ENCODE measurements at places on chromosomes 1 and 21. TPM values are rescaled to one million over a fixed set of nuclear protein-coding genes. Genes with fewer than 3 reads are reported as not detected.

DNA sequence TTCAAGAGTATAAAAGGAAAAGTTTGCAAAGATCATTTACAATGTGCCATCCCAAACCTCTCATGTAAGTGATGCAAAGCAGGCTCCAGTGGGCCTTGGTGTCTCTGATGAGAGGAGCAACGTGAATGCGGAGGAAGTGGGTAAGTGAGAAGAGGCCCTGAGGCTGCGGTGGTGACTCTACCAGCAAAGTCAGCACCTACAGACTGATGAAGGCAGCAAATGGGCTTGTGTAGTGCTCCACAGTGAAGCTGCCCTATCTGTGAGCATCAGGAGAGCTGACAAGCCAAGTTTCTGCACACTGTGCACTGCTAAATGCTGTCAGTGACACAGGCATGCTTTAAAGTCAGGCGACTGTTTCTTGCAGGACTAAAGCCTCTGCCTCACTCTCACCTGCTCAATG, 15.6 kb upstream of the RAP1A start:
- no peak overlapping the region for H3K4me3 ChIP-seq
- DNase-seq, result no peak
- no peaks in the 10 kb centered on the region for H3K27me3 ChIP-seq
- H3K27ac ChIP-seq, result no peak overlapping the region
- no peaks in the 10 kb centered on the region for H3K36me3 ChIP-seq

DNA sequence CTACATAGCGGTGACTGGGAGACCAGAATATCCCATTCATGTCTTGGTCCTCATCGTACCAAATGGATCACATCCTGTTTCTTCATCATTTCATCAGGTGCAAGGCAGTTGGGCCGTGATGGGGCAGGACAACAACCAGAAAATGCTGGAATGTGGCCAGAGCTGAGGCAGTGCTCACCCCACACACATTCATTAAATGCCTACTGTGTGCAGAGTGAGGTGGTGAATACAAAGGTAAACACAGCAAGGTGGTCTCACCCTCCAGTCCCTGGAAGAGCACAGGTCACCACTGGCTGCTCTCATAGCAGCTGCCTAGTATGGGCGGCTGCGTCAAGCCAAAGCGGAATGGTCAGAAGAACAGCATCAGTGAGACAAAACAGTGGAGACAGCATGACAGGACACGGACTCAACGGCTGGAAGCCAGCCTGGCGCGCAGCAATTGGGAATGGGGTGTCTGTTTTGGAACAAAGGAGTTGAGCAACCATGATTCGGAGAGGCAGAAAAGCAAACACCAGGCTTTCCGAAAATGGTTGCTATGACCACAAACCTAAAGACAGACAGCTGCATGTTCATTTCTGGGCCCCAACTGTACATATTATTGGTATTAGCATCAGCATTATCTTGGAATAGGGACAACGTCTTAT, 5.6 kb upstream of the ADAMTSL4 start:
- peaks cover 6% of the 10 kb centered on the region for H3K4me1 ChIP-seq
- peak; percentile 10 for DNase-seq
- H3K36me3 ChIP-seq, result no peaks in the 10 kb centered on the region
- H3K27me3 ChIP-seq, result no peaks in the 10 kb centered on the region

GRCh38 chr1:72530646-72531045, 248.3 kb upstream of the NEGR1 start:
- no peaks in the 10 kb centered on the region for H3K27me3 ChIP-seq
- no peaks in the 10 kb centered on the region for H3K4me1 ChIP-seq
- no peak overlapping the region for H3K4me3 ChIP-seq
- no peaks in the 10 kb centered on the region for H3K36me3 ChIP-seq
- DNase-seq, result no peak

DNA sequence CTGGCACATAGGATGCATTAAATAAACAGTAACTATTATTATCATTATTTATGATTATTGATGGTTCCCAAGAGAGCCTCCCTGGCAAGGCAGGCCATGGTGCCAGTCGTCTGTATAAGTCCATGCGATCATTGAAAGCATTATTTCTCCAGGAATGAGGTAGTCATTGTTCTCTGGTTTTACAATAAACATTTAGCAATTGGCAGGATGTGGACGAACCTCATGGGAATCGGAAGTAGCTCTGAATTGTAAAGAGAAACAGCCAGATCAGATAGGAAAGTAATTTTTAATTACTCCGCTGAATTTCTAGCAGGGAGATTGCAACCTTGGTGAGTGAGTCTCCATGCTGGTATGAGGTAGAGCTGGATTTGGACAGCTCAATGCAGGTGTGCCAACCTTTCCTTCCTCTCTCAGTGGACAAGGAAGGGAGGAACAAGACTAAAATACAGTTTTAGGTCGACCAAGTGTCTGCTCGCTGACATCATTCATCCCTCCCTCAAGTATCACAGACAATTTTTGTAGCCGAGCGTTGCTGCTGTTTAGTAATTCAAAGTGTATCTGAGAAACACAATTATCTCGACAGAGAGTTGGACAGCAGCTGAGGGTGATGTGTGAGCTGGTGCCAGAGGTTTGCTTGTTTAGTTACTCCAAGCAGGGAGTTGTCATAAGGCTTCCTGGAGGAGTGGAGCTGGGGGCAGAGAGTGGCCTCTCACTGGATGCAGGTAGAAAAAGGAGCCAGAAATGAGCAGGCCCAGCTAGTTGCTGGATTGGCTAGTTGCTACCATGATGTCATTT, 250.8 kb downstream of the KCNJ6 start:
- no peak for DNase-seq
- no peak overlapping the region for H3K4me3 ChIP-seq
- H3K27ac ChIP-seq, result no peak overlapping the region
- H3K36me3 ChIP-seq, result no peaks in the 10 kb centered on the region
- H3K27me3 ChIP-seq, result no peaks in the 10 kb centered on the region

- no peaks in the 10 kb centered on the region for H3K27me3 ChIP-seq
- peak overlapping the region; percentile 74 for H3K27ac ChIP-seq
- no peaks in the 10 kb centered on the region for H3K36me3 ChIP-seq
- H3K4me3 ChIP-seq, result no peak overlapping the region
Measured at GRCh38 chr1:51520700-51521248, 1.7 kb upstream of the EPS15 start.

- H3K4me3 ChIP-seq, result no peak overlapping the region
- no peak for DNase-seq
- peaks cover 7% of the 10 kb centered on the region for H3K4me1 ChIP-seq
- no peak overlapping the region for H3K27ac ChIP-seq
Measured at GRCh38 chr1:61808968-61809367, 66.7 kb downstream of the PATJ start.

DNA sequence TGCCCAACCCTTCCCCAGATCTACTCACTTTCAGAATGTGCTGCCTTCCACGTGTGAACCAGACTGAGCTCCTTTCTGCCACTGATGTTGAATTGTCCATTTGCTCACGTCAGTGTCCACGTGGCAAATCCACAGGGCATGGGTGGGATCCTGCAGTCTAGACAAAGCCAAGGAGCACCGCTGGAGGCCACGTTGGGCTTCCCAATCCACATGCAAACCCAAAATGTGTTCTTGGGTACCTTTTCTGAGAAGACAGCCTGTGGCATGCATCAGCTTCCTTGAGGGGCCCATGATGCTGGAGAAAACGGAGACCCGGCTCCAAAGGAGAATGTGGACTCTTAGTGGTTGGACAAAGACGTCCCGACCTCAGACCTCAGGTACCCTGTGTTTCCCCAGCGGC, 87.6 kb downstream of the PDE9A start:
- H3K4me1 ChIP-seq, result no peaks in the 10 kb centered on the region
- H3K27me3 ChIP-seq, result no peaks in the 10 kb centered on the region

DNA sequence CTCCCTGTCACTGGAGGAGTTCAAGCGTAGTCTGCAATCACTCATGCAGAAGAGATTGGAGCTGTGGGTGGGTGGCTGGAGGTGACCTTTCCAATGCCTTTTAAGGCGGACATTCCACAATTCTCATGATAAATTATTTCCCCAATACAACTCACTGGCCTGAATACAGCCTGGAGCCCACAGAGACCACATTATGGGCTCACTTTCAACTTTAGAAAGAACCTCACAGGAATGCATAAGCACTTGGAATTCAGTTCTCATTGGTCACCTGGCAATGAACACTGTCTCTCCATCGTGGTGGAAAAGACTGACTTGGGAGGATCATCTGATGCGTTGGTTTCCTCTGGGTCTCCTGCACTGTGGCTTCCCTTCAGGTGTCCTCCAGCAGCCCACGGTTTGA, 151.8 kb upstream of the KCND3 start:
- DNase-seq, result no peak
- no peak overlapping the region for H3K27ac ChIP-seq
- H3K4me1 ChIP-seq, result no peaks in the 10 kb centered on the region
- no peak overlapping the region for H3K4me3 ChIP-seq
- peaks cover 16% of the 10 kb centered on the region for H3K27me3 ChIP-seq
- no peaks in the 10 kb centered on the region for H3K36me3 ChIP-seq

DNA sequence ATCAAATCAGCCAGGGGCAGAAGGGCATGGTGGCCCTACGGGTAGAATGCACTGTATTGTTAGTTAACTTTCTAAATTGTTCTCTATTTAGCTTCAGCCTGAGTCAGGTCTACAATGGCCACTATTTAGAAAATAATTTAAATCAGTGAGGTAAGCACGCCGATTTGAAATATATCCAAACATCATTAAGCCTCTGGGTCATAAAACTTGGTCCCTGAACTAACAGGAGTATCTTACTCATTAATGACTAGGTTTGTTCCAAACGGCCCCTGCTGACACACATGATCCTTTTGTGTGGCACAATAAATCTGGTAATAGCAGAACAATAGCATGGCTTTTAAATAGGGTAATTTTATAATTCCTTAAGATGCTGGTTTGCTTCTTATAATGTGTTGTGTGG, 48.4 kb downstream of the STX6 start:
- H3K4me1 ChIP-seq, result peaks cover 14% of the 10 kb centered on the region
- H3K36me3 ChIP-seq, result no peaks in the 10 kb centered on the region
- DNase-seq, result no peak
- H3K27me3 ChIP-seq, result no peaks in the 10 kb centered on the region
- H3K4me3 ChIP-seq, result no peak overlapping the region
- H3K27ac ChIP-seq, result no peak overlapping the region

- H3K4me3 ChIP-seq, result no peak overlapping the region
- no peaks in the 10 kb centered on the region for H3K36me3 ChIP-seq
- peaks cover 21% of the 10 kb centered on the region for H3K27me3 ChIP-seq
- no peak overlapping the region for H3K27ac ChIP-seq
Measured at GRCh38 chr1:175155473-175155856, 37.1 kb downstream of the KIAA0040 start.

The FCRL4 gene
- total RNA-seq, result not detected

The ZNF678 gene
- 11.5 TPM for total RNA-seq

The BLACAT1 gene
- 0.48 TPM for total RNA-seq

The GUCA2A gene
- total RNA-seq, result 6.5 TPM

The FCGR3A gene
- total RNA-seq, result 2.2 TPM

The DUSP12 gene
- total RNA-seq, result 47.9 TPM
